ENCODE measurements at places on chromosomes 2 and 18.

DNA sequence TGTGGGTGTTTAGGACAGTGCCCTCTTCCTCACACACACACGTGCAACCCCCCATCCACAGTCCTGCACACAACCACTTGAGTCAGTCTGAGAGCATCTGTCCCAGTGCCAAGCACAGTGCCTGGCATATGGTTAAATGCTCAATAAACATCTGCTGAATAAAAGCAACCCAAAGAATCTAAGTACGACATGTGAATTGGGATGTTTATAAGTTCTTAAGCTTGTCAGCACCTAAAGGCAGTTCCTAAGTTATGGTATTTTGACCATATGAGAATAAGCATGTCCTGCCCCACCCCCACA lies 37.8 kb downstream of the CAPN13 start:
- no peak for DNase-seq

DNA sequence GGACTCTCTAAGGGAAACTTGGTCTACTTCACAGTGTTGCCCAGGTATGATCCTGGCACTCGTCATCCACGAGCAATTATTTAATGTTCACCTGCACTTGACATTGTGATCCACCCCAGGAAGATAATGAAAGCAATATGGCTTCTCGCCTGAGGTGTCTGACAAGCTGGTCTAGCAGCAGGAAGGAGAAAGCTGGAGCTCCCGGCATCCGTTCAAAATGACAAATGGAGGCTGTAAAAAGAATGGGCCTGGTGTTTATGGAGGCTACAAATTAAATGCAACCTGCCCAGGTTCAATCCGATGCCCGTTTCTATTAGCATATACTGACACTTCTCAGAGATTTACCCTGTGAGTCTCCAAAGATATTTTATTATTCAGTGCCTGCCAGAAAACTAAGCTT lies 317.6 kb downstream of the CTNNA2 start:
- DNase-seq, result no peak

- peak; percentile 32 for DNase-seq
Observed at GRCh38 chr2:58042486-58042970, 4.1 kb upstream of the VRK2 start.

DNA sequence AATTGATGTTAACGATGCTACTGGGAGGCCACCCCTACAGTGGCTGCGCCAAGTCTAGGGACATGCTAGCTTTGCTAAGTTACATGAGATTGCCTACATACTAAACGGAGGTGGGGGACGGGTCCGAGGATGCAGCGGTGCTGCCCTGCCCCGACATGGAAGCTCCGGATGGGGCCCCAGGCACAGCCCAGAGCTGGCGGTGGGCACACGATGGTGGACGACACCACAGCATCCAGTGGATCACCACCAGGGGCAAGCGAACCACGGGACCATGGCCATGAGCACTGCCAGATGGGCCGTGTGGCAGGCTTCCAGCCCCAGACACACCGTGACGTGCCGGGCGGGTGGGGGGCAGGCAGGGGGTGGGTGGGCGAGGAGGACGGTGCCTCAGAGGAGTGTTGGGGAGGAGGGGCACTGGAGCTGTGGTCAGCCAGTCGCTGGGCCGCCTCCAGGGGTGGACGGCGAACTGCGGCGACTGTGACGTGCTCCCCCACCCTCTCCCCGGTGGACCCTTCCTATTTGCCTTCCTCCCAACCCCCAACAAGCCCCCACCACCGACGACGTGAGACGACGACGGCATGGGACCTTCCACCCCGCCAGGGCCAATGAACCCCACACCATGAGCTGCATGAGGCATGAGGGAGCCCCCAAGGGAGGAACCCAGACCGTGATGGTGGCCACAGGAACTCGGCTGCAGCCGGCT lies 90.6 kb upstream of the ANKRD30BL start:
- no peak for DNase-seq

GRCh38 chr2:66985906-66986305 lies 411.2 kb upstream of the ETAA1 start:
- DNase-seq, result no peak

- DNase-seq, result no peak
Observed at GRCh38 chr2:209534228-209534627, 110.4 kb downstream of the MAP2 start.

- no peak for DNase-seq
Observed at GRCh38 chr2:110720547-110720946, 11.8 kb upstream of the ACOXL start.

GRCh38 chr2:130335226-130335625 lies 7.5 kb upstream of the IMP4 start:
- no peak for DNase-seq

GRCh38 chr2:81648806-81649205 lies 1344.3 kb upstream of the LRRTM1 start:
- no peak for DNase-seq

DNA sequence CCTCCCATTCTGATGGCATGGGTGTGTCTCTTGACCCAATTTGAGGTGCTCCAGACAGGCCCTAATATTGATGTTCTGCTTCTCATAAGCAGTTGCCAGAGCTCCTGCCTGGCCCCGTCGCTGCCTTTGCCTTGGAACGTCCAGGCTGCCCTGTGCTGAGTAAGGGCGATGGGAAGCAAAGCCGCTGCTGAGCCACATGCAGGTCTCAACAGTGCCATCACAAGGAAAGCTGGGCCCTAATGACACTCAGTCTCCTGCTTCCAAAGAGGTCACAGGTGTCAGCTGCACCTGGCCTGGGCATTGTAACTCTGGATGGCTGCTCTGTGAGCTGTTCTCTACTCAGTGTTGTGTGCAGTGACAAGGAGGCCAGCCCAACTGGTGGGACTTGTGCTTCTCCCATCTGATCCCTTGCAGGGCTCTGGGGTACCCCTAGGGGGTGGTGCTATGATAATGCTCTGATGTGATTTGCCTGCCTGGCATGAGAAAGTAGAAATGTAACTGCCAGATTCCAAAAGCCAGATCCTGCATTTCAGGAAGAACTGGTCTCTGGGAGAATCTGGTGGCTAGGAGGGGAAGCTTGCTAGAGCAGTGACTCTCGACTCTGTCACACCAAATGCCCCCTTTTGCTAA lies 8.7 kb downstream of the TTC39C start:
- DNase-seq, result peak; percentile 35

DNA sequence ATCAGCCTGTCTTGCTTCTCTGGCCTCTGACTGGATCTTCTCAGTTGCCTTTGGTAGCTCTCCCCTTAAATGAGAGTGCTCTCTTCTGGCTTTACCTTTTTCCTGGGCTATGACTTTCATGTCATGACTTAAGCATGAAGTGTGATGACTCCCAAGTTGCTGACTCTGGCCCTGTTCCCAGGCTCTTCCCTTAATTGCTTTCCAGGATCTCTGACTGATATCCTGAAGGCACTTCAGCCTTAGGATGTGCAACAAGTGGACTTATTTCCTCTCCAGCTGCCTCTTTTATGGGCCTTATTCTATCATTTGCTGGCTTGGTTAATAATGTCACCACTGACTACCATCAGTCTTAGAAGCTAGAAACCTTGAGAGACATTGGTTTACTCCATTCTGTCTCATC lies 17.4 kb downstream of the SEMA4F start:
- DNase-seq, result no peak

GRCh38 chr2:200705305-200706041 lies 106.2 kb upstream of the BZW1 start:
- peak; percentile 73 for DNase-seq

DNA sequence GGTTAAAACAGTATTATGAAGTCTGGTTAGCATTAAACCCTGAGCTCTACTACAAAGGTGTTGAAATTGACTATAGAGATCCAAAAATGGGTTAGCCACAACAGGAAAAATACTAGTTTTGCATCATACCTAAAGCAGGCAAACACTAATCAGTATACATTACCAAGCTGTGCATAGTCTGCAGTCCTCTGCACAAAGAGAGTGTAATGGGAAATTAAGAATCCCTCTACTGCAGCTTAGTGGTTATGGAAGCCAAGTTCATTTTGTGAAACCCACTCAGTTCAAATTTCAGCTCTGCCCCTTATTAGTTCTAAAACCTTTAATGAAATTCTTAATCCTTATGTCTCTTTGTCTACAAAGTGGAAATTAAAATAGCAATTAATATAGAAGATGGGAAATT lies 192.1 kb downstream of the MBD2 start:
- DNase-seq, result no peak

GRCh38 chr2:79373358-79374130 lies 139.3 kb upstream of the CTNNA2 start:
- DNase-seq, result no peak

GRCh38 chr2:98815795-98816194 lies 84.9 kb upstream of the MGAT4A start:
- DNase-seq, result no peak

GRCh38 chr2:40760071-40760666 lies 308.3 kb upstream of the SLC8A1 start:
- DNase-seq, result peak; percentile 1

GRCh38 chr2:132595693-132596092 lies 74.3 kb downstream of the LYPD1 start:
- DNase-seq, result no peak

GRCh38 chr2:101114815-101115214 lies 36.4 kb downstream of the TBC1D8 start:
- no peak for DNase-seq

DNA sequence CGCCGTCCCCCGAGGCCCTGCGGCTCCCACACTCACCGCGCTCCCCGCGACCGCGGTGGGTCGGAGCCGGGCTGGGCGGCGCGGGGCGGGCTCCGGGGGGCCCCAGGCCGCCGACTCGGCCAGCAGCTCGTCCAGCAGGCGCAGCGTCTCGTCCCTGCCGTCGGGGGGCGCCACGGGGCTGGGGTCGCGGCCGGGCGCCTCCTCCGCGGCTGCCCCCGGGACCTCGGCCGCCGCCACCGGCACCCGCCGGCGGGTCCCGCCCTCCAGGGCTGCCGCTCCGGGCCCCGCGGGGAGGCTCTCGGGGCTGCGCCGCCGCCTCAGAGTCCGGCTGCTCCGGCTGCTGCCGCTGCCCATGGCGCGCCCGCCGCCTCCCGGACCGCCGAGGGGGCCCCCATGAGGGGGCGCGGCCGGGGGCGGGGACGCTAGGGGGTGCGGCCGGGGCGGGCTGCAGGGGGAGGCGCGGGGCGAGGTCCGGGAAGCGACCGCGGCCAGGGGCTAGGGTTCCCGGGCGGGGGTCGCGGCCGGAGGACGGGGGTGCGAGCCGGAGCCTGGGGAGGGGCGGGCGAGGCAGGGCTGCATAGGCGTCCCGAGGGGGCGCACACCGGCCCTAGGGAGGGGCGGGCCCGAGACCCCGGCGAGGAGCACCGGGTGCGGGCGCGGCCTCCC lies at the start of gene CYS1:
Gene CYS1, minus strand, starts transcription at position 542 of the 666 bp plus-strand sequence. Its CDS starts 188 bp downstream, at position 354.
- no peak for DNase-seq

DNA sequence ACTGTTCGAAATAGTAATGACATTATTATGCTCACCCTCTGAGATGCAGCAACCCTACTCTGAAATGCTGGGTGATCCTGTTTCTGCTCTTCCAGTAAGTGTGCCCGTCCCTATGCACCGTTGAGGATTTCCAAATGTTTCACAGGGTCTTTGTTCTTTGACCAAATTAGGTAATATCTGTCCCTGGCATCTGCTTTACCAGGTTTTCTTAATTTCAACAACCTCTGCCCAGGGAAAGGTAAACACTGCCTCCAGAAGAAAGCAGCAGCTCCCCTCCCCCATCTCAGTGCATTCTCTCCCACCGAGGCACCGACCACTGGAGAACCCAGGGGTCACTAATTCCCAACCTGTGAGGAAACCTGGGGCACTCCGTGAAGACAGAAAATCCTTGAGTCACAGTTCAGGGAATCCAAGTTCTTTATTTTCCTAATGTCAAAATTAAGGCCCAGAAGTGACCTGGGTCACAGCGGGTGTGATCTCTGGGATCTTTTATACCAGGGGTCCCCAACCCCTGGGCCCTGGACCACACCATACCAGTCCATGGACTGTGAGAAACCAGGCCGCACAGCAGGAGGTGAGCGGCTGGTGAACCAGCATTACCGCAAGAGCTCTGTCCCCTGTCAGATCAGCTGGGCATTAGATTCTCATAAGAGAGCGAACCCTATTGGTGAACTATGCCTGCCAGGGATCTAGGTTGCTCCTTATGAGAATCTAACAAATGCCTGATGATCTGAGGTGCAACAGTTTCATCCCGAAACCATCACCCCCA lies 1.2 kb upstream of the GRB14 start:
- DNase-seq, result no peak

GRCh38 chr18:58235001-58235436 lies 191.0 kb downstream of the NEDD4L start:
- no peak for DNase-seq

GRCh38 chr2:103153580-103154284 lies 391.9 kb downstream of the TMEM182 start:
- DNase-seq, result peak; percentile 44

DNA sequence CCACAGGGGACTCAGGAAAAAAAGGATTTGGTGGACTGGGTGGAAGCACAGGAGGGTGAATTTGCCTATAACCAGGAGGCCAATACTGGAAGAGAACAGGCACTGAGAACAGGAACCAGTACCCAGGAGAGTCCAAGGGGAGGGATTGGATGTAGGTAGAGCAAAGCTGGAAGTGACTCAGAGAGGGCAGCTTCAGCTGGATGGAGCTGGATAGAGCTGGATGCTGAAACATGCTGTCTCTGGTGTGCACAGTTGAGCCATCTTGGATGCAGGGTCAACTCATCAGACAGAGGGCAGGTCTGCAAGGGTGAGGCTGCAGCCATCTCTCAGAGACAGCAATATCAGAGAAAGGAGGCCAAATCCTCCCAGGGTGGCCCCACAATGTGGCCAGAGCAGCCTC lies 134.0 kb downstream of the GALNT14 start:
- DNase-seq, result no peak

DNA sequence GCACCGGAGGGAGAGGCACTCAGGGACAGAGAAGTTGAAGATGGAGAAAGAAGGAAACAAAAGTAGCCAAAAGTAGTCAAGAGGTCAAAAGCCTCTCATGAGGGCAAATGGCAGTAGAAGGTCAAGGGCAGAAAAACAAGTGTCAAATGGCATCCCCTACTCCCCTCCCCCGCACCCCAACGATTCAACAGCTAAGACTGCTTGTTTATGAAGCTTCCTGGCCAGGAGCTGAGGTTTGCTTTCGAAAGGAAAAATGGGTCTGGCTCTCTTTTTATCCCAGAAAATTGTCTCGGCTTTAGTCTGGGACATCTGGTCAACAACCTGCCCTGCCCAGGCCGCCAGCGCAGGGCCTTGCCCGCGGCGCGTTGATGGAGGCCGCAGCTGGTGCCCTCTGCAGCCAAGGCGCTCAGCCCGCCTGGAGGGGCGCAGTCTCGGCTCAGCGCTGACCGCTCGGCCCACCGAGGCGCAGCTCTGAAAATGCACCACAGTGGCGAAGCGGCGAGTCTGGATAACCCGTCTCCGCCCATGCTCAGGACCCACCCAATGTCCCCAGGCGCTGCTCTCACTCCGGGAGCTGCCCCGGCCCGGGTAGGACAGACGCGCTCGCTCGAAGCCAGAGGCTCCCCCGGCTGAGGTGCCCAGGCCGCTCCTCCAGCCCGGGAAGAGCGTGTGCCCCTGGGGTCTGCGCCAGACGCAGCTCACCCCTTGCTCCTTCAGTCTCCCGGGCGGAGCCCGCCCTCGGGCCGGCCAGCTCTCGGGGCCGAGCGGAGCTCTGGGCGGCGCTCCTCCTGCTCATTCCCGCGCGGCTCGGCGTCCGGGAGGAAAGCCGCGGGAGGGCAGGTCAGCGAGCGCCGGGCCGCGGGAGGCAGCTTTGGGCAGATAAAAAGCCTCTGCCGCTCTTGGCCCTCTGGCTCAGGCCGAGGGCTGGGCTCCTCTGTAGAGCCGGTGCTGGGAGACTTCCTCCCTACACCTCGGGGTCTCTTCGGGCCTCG lies 1.8 kb upstream of the TBR1 start:
- DNase-seq, result peak; percentile 38

All from tongue (tissue), 3 donors.